Stimulated activated CD4-positive, alpha-beta T cell treated with anti-CD3 and anti-CD28 coated beads, Interleukin-1b, Interleukin-23, amount 100 ng/mL, for 48 hours (primary cell): ENCODE measurements at places on chromosomes 7 and 10.

- DNase-seq: no peak
Measured at GRCh38 chr7:4028221-4028620, 653.9 kb upstream of the FOXK1 start.

DNA sequence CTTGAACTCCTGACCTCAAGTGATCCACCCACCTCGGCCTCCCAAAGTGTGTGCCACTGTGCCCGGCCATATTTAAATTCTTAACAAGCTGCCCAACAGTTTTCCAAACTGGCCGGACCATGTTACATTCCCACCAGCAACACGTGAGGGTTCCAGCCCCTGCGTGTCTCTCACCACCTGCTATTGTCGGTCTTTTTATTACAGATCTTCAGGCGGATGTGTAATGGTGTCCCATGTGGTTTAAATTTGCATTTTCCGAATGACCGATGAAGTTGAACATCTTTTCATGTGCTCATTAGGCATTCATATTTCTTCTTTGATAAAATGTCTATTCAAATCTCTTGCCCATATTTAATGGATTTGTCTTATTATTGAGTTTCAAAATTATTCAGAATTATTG, 11.5 kb downstream of the ELFN1 start:
- DNase-seq: no peak

DNA sequence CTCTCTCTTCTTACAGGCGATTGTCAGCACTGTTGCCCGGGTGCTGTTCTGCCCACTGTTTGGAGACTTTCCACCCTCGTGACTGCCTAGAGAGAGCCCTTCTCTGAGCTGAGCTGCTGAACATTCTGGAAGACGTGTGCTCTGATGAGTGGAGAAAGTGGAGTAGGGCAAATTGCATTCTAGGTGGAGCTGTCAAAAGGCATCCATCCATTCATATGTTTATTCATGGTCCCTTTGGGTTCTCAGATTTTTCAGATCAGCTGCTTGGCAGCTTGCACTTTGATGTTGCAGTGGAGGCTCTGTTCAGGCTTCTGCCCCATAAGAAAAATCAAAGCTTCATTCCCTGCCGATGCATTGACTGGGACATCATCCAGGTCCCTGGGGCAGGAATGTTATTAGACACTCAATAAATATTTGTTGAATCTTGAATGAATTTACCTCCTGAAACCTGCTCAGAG, 120.7 kb upstream of the EEPD1 start:
- DNase-seq: no peak

- DNase-seq: no peak
Measured at GRCh38 chr7:67523713-67524112, 527.1 kb downstream of the TYW1 start.

GRCh38 chr7:75611557-75612178, 119.5 kb downstream of the SPDYE5 start:
- DNase-seq: no peak

DNA sequence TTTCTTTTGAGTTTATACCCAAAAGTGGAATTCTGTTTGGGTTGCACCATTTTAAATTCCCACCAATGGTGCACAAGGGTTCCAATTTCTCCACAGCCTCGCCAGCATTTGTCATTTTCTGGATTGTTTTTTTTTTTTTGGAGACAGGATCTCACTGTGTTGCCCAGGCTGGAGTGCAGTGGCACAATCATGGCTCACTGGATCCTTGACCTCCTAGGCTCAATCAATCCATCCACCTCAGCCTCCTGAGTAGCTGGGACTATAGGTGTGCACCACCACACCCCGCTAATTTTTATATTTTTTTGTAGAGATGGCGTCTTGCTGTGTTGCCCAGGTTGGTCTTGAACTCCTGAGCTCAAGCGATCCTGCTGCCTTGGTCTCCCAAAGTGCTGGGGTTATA, 46.6 kb downstream of the CUX1 start:
- DNase-seq: no peak
